ENCODE measurements at places on chromosomes 11 and 22.
A peak's percentile ranks its signal among the peaks of the same experiment; 100 is the strongest.

GRCh38 chr11:71496421-71496820 lies 30.6 kb upstream of the KRTAP5-7 start:
- DNase-seq: no peak

- no peak for DNase-seq
Measured at GRCh38 chr22:43561415-43562178, 149.8 kb downstream of the MPPED1 start.

GRCh38 chr11:35145271-35145670 lies 6.3 kb downstream of the CD44 start:
- DNase-seq: no peak

- DNase-seq: no peak
Measured at GRCh38 chr22:26226538-26227297, 57.5 kb downstream of the SEZ6L start.

DNA sequence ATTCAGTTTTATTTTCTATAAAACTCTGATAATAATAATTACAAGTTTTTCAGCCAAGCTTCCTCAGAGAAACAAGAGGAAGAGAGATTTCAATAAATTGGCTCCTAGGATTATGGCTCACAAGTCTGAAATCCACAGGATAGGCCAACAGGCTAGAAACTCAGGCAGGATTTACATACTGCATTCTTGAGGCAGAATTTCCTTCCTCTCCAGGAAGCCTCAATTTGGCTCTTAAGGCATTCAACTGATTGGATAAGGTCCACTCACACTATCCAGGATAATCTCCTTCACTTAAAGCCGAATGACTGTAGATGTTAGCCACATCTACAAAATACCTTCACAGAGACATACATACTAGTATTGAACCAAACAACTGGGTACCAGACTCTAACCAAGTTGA lies 120.3 kb upstream of the FAT3 start:
- DNase-seq: no peak

DNA sequence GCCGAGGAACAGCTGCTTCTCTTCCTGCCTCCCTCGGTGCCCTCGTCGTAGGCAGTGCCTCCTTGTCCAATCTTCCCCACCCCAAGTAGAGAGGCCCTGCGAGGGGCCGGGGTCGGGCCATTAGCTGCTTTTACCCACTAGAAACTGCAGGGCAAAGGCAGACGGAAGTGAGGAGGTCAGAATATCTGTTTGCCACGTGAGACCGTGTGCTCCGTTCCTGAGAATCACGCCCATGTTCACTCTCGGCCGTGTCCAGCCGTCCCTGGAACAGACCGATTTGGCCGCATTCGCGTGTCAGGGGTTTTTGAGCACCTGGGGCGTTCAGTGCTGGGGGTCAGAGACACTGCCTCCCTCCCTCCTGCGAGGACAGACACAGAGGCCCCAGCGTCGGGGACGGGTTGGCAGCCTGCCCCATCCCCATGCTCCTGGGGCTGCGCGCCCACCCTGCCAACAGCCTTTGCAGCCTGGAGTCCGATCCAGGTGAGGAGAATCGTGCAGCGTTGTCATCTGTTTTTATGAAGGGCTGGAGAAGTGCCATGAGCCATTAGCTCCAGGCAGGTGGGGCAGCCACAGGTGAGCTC lies 982.2 kb downstream of the BRD1 start:
- no peak for DNase-seq

- no peak for DNase-seq
Measured at GRCh38 chr22:35250156-35250555, 7.1 kb upstream of the HMGXB4 start.

- no peak for DNase-seq
Measured at GRCh38 chr11:117197516-117198456, 1.4 kb upstream of the TAGLN start.

- DNase-seq: no peak
Measured at GRCh38 chr22:38325587-38325986, 8.4 kb upstream of the CSNK1E start.

DNA sequence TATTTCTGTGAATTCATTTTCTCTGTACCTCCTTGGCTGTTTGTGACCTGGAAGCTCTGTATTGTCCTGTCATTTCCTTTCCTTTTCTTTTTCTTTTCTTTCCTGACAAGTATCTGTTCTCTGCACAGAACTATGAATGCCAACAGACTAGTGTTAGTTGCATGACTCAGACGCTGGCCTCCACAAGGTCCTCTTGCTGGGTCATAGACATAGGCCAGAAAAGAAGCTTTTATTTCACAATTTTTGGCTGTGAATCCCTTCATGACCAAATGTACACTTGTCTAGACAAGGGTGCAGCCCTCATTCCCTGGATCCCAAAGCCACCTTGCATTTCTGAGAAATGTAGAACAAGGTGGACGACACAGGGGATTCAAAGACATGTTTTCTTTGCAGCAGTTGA lies 104.1 kb upstream of the MTNR1B start:
- no peak for DNase-seq

DNA sequence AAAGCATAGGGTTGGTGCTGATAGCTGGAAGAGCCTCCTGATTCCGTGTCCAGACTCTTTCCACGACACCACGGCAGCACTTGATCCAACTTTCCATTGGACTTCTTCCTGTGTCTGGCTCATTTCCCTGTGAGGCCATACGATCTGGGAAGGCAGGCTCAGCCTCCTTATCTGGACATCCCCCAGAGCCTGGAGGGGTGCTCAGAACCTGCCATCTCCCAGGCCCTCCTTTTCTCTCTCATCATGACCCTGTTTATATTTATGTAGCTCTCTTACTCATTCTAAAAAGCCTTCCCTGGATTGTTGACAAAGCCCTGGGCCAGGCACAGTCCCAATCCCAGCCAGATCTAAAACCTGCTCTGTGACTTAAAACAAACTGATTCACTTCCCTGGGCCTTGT lies 7.8 kb upstream of the BCL9L start:
- DNase-seq: no peak

GRCh38 chr11:41099654-41100053 lies 359.8 kb downstream of the LRRC4C start:
- no peak for DNase-seq

DNA sequence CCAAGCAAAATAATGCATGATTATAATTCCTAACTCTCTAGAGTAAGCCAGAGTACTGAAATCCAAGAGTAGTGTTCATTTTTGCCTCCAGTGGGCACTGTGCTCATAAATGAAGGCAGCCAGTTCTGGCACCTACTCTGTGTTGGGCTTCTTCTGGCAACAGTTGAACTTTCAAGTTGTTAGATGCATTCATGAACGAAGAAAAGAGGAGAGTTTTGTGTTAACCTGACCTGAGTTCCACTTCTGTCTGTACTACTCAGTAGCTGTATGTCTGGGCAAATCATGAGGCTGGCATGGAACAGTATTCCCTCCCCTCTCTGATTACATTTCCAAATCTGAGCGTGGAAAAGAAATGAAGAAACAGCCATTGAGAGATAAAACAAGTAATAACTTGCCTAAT lies 20.3 kb upstream of the TENM4 start:
- DNase-seq: no peak

DNA sequence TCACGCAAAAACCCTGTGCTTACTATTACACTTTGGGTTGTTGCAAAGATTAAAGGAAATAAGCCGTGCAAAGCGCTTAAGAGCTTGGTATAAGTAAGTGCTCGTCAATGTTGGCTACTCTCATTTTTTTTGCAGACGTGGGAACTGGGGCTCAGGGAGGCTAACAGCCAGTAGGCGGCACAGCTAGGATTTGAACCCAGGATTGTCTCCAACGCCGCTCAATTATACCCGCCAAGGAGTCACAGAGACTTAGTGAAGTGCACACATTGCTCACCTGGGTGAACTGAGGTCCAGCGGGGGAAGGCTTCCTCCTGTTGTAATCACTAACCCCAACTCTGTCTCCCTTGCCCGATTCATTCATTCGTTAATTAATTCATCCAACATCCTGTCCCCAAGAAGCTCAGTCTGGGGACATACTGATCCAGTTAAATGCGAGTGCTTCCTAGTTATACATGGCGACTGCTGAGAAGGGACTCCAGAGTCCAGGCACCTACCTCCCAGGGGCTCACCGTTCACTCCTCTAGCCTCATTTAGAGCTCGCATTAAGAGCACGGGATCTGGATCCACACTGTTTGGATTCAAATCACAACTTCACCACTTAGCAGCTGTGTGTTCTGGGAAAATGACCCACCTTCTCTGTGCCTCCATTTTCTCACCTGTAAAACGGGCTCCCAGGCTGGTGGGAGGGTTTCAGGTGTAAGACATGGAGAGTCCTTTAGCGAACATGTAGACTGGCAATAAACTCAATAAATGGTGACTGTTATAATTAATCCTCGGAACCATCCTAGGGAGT lies 838 bp upstream of the MTFP1 start:
- no peak for DNase-seq

GRCh38 chr22:48224332-48224731 lies 1461.9 kb downstream of the TBC1D22A start:
- DNase-seq: no peak

GRCh38 chr22:50444663-50445062 lies 30.2 kb downstream of the SBF1 start:
- no peak for DNase-seq

DNA sequence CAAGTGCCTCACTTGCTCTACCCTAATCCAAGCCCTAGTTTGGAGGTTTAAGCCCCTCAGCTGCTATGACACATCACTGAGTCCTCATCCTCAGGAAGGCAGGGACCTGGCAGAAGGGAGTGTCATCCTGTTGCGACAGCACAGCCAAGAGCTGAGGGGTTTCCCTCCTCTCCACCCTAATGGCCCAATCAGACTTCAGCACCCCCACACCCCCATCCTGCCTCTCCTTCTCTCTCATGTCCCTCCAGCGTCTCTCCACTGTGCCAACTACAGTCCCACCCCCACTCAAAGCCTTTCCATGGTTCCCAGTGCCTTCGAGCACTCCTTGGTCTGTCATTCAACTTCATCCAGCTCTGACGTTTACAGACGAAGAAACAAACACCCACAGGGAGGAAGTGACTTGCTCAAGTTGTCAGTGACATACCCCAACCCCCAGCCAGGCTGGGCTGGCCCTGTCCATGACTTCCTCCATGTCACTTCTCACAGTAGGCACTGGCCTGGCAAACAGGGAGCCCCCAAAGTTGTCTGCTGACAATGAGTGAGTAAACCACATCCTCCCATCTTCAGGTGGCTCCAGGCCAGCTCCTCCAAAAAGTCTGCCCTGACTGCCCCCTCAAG lies 15.6 kb downstream of the ARAP1 start:
- DNase-seq: peak; percentile 43

GRCh38 chr11:112649856-112650255 lies 311.4 kb upstream of the NCAM1 start:
- DNase-seq: no peak
